ENCODE measurements at places on chromosomes 7 and 10.

DNA sequence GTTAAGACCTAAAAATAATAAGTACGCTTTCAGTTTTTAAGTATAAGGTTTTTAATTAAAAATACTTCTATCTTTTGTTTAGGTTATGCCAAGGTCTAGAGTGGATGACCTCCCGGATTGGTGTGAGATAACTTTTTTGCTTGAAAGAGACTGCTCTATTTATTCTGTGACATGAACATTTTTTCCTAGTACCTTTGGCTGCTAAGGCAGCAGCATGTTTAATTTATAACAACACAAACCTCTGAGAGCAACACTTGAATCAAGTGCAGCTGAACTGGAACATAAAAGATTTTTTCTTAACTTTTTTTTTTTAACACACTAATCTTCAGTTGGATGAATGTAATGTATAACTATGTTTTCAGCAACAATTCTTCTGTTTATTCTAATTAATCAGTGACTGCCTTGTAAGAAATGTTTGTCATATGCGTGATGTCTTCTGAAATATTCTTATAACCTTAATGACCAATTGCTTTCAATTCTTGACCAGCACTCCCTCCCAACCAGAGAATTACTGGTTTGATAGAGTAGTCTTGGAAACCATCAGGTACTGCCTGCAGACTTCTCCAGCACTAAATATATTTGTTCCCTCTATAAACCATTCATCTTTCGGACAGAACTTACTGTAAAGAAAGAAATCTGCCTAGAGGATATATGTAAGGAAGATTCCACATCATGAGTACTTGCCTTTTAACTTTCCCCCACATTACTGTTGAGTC is 16.0 kb downstream of the ARL5B start:
- no peak for DNase-seq

- DNase-seq = no peak
Observed at GRCh38 chr10:87882555-87883294, 19.3 kb downstream of the PTEN start.

GRCh38 chr7:51620706-51621105 is 304.1 kb upstream of the COBL start:
- DNase-seq = no peak

- no peak for DNase-seq
Observed at GRCh38 chr7:110373416-110373815, 717.5 kb upstream of the LRRN3 start.

GRCh38 chr7:86301301-86301700 is 342.4 kb upstream of the GRM3 start:
- DNase-seq = no peak

DNA sequence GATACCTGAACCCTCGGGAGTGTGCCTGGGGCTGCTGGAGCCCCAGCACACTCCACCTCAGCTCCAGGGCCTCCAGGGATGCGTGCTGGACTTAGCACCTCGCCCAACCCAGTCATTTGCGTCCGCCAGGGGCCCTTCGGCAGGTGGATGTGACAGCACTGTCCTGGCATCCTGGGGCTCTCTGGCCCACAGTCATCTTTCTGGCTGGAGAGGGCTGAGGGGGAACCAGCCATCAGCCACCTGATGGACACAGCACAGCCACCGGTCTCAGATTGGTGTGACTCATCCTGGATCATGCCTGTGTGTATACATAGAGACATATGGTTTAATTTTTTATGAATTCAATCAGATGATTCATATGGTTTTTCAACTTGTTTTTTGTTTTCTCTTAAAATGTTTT is 11.1 kb downstream of the ZNF775 start:
- DNase-seq = no peak

- no peak for DNase-seq
Observed at GRCh38 chr7:88132725-88133124, 87.1 kb downstream of the SRI start.

DNA sequence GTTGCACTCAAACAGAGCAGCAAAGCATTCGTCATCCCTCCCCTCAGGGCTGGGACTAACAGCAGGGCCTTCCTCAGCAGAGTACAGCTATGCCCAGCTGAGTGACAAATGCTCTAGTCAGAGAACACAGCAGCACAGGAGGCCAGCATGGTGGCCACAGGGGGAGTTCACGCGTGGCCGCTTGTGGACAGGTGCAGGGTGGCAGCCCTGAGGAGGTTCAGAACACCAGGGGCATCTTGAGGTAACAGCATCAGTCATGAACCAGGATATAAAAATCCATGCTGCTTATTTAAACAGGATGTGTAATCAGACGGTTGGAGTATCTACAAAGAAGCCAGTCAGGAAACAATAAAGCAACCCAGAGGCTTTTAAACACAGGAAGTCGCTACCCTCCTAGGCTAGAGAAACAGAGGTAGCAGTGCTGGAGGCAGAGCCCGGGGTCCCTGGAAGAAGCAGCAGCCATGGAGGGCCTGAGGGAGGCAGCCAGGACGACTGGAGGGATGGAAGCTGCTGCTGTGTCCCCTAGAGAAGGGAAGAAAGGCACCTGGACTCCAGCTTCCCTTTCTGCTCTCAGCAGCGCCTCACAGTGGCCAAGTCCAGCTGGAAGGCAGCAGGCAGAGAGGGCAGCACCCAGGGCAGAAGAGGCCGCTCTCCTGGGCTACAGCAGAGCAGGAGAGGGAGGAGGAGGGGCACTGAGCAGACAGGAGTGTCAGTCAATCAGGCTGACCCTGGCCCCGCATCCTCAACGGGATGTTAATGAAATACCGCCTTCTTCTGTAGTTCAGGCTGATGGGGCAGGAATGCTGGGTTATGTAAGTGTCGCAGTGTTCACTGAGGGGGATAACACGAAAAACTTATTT is 70.8 kb upstream of the UCN3 start:
- DNase-seq = no peak

- DNase-seq = no peak
Observed at GRCh38 chr7:149622444-149623210, 125.0 kb upstream of the ZNF746 start.

GRCh38 chr10:341081-341740 is 206.0 kb downstream of the ZMYND11 start:
- no peak for DNase-seq
